Left renal cortex interstitium (tissue), 4 donors: ENCODE measurements at places on chromosomes 3 and 15. TPM values are rescaled to one million over a fixed set of nuclear protein-coding genes. Genes with fewer than 3 reads are reported as not detected.

Gene SENP8
- 6.4 TPM for polyA plus RNA-seq

Gene NR2E3
- polyA plus RNA-seq, result 0.64 TPM

Gene ZDHHC23
- polyA plus RNA-seq, result 13.8 TPM

Gene RAMAC
- polyA plus RNA-seq, result 47.9 TPM

Gene CKMT1B
- polyA plus RNA-seq, result 1.5 TPM

Gene RNF168
- polyA plus RNA-seq, result 16.9 TPM

Gene HCLS1
- polyA plus RNA-seq, result 8.3 TPM

Gene GXYLT2
- polyA plus RNA-seq, result 13.2 TPM

Gene CCNDBP1
- 51.9 TPM for polyA plus RNA-seq

Gene IRAK2
- polyA plus RNA-seq, result 0.62 TPM

DNA sequence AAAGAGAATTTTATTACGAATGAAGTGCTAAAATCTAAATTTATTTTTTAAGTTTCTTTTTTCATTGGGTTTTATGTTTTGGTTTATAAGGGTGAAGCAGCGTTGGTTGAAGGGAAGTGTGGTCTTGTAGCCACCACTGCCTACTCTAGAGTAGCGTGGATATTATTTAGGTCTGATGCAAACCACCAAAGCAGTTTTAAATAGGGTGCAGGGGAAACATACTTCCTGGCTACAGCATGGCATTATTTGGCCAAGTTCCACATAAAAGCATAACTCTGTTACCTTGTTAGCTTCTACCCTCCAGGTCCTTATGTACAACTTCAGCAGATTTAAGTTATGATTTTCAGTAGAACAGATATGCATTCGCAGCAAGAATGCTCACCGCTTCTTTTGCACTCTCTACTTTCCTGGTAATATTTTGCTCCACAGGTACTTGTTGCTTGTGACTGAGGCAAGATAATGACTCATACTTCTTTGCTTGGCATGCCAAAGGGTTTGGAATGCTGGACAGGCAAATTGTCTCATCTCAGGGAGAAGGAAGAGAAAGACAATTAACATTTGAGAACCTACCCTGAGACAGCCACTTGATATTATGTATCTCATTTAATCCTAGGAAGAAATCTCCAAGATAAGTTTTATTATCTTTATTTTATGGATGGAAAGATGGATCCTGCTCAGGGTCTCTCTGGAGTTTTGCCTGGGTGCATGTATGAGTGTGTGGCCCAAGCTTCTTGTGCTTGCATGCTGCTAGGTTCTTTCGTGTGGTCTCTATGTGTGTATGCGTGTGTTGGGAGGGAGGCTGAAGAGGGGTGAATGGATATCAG is 5.4 kb downstream of the TGFBR2 start:
- DNase-seq, result no peak

GRCh38 chr3:56621681-56622080 is 61.4 kb downstream of the TASOR start:
- peak; percentile 4 for DNase-seq

- no peak for DNase-seq
Measured at GRCh38 chr3:65268426-65268825, 580.6 kb upstream of the ADAMTS9 start.

- no peak for DNase-seq
Measured at GRCh38 chr3:105032541-105032940, 334.2 kb upstream of the ALCAM start.

DNA sequence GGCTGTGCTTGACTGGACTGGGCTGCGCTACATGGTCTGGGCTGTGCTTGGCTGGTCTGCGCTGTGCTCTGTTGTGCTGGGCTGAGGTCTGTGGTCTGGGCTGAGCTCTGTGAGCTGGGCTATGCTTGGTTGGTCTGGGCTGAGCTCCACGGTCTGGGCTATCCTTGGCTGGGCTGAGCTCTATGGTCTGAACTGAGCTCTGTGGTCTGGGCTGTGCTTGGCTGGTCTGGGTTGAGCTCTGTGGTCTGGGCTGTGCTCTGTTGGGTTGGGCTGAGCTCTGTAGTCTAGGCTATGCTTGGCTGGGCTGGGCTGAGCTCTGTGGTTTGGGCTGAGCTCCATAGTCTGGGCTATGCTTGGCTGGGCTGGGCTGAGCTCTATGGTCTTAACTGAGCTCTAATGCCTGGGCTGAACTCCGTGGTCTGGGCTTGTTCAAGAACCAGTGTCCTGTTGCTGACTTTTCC is 92.0 kb downstream of the PLXNA1 start:
- DNase-seq, result no peak

- no peak for DNase-seq
Measured at GRCh38 chr3:134018406-134018805, 11.3 kb downstream of the SLCO2A1 start.
